ENCODE measurements at places on chromosomes 5 and 9. TPM values are rescaled to one million over a fixed set of nuclear protein-coding genes. Genes with fewer than 3 reads are reported as not detected.

DNA sequence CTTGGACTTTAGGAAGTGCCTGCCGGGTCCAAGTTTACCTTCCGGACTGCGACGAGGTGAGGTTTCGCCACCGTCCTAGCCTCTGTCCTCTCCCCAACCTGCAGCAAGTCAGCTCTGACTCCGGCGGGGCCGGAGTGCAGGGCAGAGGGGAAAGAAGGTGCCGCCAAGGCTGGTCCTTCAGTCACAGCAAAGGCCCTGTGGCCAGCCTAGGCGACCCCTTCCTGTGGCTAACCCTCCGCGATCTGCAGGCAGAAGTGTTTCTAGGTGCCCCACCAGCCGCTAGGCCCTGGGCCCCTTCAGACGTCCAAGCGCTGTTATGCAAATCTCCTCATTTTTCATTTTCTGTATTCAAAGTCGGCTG is 11.1 kb upstream of the NKX2-5 start:
- DNase-seq: no peak

DNA sequence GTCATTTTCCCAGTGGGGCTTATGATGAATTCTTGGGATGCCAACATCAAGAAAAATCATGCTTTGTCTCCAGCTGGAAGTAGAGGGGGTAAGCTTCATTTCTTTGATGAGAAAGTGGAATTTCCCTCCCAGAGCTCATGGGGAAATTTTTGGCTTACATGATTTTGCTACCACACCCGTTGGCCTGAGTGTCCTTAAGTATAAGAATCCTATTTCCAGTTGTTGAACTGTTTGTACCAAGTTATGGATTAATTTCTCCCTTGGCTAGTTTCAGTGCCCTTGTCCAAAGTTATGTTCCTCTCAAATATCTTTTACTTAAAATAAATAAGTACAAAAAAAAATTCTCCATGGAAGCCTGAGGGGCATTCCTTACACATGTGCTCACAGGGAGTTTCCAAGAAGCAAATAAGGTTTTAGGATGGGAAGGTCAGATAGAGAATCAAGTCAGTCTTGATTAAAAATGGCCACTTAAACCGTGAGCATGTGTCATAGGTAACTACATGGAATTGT is 82.3 kb downstream of the PTCD2 start:
- DNase-seq: no peak

GRCh38 chr5:91059409-91059808 is 323.7 kb downstream of the ARRDC3 start:
- DNase-seq: no peak

DNA sequence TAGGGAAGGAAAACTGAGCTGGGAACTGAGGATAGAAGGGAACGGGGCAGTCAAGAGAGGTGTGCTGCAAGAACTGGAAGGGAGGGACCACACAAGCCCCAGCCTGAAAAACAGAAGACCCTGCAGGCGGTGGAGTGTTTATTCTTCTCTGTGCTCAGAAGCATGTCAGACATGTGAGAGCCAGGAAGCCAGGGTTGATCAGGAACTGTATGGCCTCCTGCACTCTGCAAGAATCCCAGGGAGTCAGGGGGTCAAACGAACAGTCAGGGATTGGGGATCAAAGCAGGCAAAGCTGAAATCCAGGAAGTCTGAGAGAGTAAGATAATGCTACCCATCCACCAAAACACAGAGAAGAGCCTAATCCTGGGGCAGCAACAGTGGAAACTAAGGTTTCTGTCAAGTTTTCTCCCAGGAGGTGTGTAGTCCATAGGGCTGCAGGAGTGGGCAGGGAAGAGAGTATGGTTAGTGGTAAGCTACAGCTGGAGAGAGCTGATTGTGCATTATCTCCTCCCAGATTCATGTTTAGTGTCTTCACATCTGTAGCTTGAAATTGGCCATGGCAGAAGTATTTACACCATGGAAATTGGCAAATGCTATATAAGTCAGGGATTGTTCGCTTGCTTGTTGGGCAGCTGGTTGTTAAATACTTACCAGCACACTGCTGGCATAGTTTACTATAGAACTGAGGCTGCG is 115.4 kb upstream of the SLC44A1 start:
- no peak for DNase-seq

- peak; percentile 43 for DNase-seq
Measured at GRCh38 chr9:104682642-104683041, 11.7 kb upstream of the OR13D1 start.

DNA sequence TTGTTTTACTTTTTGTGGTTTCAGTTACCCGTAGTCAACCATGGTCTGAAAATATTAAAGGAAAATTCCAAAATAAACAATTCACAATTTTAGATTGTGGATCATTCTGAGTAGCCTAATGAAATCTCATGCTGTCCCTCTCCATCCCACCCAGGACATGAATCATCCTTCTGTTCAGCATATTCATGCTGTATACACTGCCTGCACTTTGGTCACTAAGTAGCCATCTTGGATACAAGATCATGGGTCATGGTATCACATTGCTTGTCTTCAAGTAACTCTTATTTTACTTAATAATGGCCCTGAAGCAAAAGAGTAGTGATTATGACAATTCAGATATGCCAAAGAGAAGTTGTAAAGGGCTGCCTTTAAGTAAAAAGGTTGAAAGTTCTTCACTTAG is 536.5 kb upstream of the ACO1 start:
- no peak for DNase-seq

DNA sequence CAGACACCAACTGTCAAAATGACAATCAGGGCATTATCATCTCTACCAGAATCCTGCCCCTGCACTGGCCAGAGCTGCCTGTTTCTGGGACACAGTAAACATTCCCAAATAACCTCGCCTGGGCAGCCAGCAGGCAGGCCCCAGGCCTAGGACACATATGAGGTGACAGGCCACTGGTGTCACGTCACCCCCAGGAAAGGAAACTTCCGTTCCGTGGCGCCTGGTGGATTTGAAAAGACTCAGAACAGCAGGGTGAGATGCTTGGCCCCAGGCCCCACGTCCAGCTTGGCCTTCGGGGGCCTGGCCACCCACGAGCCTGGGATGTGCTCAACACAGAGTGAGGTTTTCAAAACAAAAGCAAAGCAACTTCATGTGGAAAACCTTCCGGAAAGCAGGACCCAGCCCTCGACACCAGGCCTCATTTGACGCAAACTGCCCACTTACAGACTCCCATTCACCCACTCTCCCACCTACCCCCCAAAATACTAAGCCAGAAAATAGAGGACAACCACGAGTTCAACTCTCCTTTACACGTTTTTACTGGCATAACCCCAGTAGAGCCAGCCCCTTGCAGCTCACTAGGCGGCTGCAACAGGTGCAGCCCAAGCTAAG is 1.2 kb downstream of the SEMA4D start:
- no peak for DNase-seq

GRCh38 chr9:3241290-3241689 is 284.5 kb downstream of the RFX3 start:
- no peak for DNase-seq

GRCh38 chr5:23994581-23995370 is 487.4 kb downstream of the PRDM9 start:
- no peak for DNase-seq

- no peak for DNase-seq
Measured at GRCh38 chr9:69396759-69397158, 71.7 kb downstream of the ENTREP1 start.

DNA sequence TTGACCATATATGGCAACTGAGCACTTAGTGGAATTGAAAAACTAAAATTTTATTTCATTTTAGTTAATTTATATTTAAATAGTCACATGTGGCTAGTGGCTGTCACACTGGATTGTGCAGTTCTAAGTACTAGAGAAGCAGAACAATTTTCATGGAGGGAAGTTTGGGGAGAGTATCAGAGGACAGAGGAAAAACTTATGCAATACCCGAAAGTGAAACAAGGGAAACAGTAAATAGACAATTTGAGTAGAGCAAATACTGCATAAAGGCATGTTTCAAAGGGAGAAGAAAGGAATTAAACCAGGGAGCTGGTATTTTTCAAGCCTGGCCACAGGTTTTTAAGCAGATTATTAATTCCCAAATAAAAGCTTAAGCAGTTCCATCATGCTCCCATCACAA is 590.5 kb upstream of the RORB start:
- no peak for DNase-seq

GRCh38 chr9:134401391-134401790 is 75.1 kb downstream of the RXRA start:
- no peak for DNase-seq

DNA sequence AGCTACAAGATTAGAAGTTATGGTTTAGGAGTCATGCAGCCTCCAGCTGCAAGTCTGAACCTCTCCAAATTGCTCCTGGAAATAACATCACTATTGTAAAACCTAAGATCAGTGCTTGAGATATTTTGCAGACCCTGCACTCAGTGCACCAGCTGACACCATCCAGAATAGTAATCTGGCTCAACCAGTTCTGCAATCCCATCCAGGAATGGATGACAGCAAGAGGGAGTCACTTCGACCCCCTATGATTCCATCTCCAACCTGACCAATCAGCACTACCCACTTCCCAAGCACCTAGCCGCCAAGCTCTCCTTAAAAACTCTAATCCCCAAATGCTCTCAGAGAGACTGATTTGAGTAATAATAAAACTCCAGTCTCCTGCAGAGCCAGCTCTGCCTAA is 37.9 kb upstream of the NR4A3 start:
- DNase-seq: no peak

GRCh38 chr9:90517103-90517502 is 125.5 kb downstream of the DIRAS2 start:
- no peak for DNase-seq

- DNase-seq: no peak
Measured at GRCh38 chr9:23088932-23089364, 642.3 kb downstream of the DMRTA1 start.

- no peak for DNase-seq
Measured at GRCh38 chr9:101354143-101354764, 30.6 kb downstream of the BAAT start.

DNA sequence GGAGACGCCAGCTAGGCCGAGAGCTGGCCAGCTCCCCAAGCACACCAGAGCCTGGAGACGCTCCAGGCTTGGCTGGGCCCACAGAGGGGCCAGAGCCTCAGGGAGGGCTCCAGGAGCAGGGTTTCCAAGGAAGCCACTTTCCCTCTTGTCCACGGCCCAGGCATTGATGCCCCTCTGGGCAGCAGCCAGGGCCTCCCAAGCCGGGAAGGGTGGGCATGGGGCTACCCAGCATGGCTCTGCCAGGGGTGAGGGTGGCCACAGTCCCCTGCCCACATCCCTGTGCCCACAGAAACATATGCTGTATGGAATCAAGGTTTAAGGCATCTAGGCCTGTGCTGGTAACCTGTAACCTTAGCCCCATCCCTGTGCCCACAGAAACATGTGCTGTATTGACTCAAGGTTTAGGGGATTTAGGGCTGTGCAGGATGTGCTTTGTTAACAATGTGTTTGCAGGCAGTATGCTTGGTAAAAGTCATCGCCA is 1.5 kb upstream of the DPP7 start:
- no peak for DNase-seq

DNA sequence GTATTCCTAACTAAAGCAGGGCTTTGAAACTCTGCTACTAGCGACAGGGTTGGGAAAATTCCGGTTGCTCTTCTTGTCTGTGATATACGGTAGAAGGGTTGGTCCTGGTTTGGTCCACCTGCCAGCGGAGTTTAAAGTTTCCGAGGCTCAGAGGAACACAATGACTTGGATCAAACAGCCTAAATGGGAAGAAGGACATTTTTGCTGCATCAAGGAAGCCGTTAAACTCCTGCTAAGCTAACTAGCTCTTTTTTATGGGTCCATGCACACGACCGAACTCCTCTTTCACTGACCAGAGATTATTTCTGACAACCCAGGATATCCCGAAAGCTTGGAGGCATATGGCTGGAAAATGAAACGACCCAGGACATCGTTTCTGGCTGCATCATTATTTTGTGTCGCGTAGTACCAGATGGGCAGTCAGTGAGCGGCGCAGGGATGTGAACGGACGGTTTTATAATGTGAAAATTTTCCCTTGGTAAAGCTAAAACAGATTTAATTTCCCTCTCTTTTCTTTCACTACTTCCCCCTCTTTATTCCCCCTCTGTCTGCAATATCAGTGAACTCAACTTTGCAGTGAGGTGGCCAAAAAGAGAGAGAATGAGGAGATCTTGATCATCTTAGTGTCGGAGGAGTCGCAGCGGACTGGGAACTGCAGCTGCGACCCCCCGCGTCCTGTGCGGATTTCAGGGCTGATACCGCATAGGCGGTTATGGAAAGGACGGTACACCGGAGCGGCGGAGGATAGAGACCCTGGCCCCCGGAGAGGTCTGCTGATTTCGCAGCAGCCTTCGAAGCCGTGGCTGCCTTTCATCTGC is at the start of gene LURAP1L:
Gene LURAP1L (plus strand): TSS at position 160 of the 818 bp plus-strand sequence. CDS start 696 bp downstream, outside the sequence.
- DNase-seq: peak; percentile 1

DNA sequence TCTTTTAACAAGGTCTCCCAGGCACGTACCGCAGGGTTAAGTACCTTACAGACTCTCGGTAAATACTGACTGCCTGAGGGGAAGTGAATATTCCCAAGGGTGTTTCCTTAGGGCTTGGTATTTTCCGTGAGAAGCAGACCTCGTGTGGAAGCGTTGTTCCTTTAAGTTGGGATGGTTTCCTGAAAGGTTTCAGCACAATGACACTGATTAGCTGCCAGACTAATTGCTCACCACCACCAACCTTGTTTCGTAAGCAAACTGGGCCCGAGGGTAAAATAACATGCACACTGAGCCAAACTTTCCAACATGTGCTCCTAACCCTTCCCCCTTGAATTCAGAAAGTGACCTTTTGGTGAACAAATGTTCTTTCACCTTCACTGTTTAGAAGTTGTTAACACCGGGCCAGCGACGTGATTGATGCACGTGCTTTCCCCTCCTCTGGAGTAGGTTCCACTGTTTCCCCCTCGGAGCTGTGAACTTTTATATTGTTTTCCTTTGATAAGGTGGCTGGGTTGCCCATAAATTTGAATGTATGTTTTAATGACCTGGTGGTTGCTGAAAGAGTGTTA is 128.1 kb upstream of the RPS23 start:
- no peak for DNase-seq

Gene BAAT
- polyA plus RNA-seq: 0.11 TPM

Gene PCDHGA3
- 0.11 TPM for polyA plus RNA-seq

Gene PCDHB7
- polyA plus RNA-seq: 0.11 TPM

Gene ADAMTSL2
- 0.68 TPM for polyA plus RNA-seq

Gene MLLT3
- 21.8 TPM for polyA plus RNA-seq

Gene PTBP3
- polyA plus RNA-seq: 32.8 TPM

Gene FBXL7
- polyA plus RNA-seq: 2.7 TPM

Gene EIF4E1B
- polyA plus RNA-seq: 0.05 TPM

Gene PRSS3
- polyA plus RNA-seq: 2.6 TPM

Gene ADGRV1
- 5.1 TPM for polyA plus RNA-seq

Gene SNX18
- polyA plus RNA-seq: 8.5 TPM

Gene PTGDS
- polyA plus RNA-seq: 137 TPM

Gene TMEM232
- polyA plus RNA-seq: 2.3 TPM

Gene ARL14EPL
- 0.18 TPM for polyA plus RNA-seq

Gene SNCAIP
- polyA plus RNA-seq: 7.4 TPM

Gene TSSK1B
- polyA plus RNA-seq: 0.02 TPM

Gene IFNA14
- polyA plus RNA-seq: not detected

All from thymus (tissue), 14 donors.